ENCODE measurements at places on chromosomes 2 and 18. TPM values are rescaled to one million over a fixed set of nuclear protein-coding genes. Genes with fewer than 3 reads are reported as not detected.

DNA sequence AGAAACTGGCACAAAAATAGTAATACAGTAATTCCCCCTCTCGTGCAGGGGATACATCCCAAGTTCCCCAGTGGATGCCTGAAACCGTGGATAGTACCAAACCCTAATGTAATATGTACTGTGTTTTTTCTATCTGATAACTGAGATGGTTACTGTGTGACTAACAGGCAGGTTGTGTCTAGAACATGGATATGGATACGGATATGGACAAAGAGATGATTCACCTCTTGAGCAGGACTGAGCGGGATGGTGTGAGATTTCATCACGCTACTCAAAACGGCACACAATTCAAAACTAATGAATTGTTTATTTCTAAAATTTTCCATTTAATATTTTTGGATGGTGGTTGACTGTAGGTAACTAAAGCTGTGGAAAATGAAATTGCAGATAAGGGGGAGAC is 3.4 kb downstream of the MBD1 start:
- peaks cover 22% of the 10 kb centered on the region for H3K36me3 ChIP-seq
- H3K27ac ChIP-seq, result no peak overlapping the region
- no peak for DNase-seq
- H3K4me3 ChIP-seq, result no peak overlapping the region
- peaks cover 27% of the 10 kb centered on the region for H3K4me1 ChIP-seq
- H3K27me3 ChIP-seq, result no peaks in the 10 kb centered on the region

- H3K27ac ChIP-seq, result no peak overlapping the region
- H3K4me1 ChIP-seq, result peaks cover 12% of the 10 kb centered on the region
- peak overlapping the region; percentile 55 for H3K4me3 ChIP-seq
- DNase-seq, result peak; percentile 34
- H3K36me3 ChIP-seq, result no peaks in the 10 kb centered on the region
These were observed 1.2 kb downstream of the DLX1 start for GRCh38 chr2:172086241-172087206.

GRCh38 chr2:147679191-147679954 is 165.5 kb upstream of the ACVR2A start:
- H3K27ac ChIP-seq, result no peak overlapping the region
- DNase-seq, result no peak
- H3K27me3 ChIP-seq, result no peaks in the 10 kb centered on the region
- no peak overlapping the region for H3K4me3 ChIP-seq
- H3K4me1 ChIP-seq, result no peaks in the 10 kb centered on the region

DNA sequence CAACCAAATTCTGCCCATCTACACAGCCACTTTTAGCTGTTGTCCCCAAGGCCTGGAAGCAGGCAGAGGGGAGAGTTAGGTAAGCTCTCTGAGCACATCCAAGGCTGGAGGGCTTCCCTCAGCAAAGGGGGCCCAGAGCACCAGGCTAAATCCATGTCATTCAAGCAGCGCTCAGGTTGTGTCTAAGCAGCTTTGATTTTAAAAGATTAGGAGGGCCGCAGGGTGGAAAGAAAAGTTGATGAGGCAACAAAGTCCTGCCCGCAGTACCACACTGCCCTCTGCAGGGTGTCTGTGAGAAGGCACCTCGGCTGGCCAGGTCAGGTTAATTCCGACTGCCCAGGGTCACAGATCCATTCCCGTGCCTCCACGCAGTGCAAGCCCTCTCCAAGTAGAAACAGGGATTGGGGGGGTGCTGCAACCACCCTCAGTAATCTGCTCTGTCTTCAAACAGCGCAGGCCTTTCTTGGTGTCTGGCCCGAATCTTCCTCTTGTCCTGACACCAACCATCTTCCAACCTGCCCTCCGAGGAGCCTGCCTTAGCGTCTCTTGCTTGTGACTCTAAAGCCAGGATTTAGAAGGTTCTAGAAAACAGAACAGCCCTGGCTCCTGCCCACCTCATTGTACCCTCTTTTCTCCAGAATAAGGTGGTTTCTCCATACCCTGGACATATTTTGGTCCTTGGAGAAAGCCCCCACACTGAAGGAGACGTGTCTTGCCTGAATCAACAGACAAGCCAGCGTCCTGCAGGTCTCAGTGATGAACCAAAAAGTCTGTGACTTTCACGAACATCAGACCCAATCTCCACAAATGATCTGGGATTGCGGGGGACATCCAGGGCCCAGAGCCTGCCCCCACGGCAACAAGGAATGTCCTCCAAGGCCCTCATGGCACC is 289.2 kb downstream of the TNS1 start:
- peaks cover 2% of the 10 kb centered on the region for H3K27me3 ChIP-seq
- no peaks in the 10 kb centered on the region for H3K36me3 ChIP-seq
- no peak overlapping the region for H3K27ac ChIP-seq
- peaks cover 9% of the 10 kb centered on the region for H3K4me1 ChIP-seq
- H3K4me3 ChIP-seq, result no peak overlapping the region

DNA sequence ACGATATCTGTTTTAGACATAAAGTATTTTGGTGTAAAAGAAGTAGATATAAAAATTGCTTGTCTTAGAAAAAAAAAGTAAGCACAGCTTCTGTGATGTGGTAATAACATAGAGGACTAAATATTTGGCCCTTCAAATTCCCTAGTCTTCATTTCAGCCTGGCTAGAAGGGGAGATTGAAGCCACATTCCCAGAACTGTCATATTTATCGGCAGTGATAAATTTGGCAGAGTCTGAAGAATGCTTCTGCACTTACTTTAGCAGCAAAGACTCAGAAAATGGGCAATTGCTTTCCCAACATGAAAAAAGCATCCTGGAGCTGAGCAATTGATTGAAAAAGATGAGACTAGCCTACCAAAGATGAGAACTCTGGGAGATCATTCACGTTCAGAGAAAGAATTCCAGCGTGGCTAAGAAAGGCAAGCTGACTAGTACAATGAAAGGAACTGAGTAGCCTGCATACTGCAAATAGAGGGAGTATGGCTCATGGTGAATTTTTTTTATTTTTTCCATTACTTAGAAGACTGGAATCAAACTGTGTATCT is 278.7 kb upstream of the KLHL29 start:
- no peak overlapping the region for H3K27ac ChIP-seq
- H3K36me3 ChIP-seq, result no peaks in the 10 kb centered on the region
- H3K4me3 ChIP-seq, result no peak overlapping the region

Gene NPHP1
- 0.79 TPM for total RNA-seq

Gene LRRFIP1
- total RNA-seq, result 105 TPM

Gene AQP12A
- not detected for total RNA-seq

Data from T-cell (primary cell).